ENCODE measurements at places on chromosomes 6 and 20.
A peak's percentile ranks its signal among the peaks of the same experiment; 100 is the strongest.

DNA sequence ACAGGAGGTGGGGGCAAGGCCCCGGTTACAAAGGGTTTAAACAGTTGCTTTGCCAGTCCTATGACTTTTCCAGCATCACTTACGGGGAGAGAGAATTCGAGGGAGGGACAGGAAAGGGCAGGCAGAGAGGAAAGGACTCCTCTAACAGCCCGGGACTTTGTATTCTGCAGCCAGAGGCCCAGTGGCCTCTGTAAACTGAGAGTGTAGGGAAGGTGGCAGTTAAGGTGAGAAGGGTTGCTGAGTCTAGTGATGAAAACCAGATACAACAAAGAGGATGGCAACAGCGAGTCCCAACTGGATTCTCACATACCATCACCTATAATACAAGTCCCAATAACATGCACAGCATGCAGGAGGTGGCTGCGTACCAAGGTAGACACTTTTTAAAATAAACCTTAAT, 13.5 kb downstream of the PLAGL2 start:
- no peak for DNase-seq

- DNase-seq = no peak
These were observed 74.9 kb downstream of the FOXO3 start for GRCh38 chr6:108635505-108636226.

DNA sequence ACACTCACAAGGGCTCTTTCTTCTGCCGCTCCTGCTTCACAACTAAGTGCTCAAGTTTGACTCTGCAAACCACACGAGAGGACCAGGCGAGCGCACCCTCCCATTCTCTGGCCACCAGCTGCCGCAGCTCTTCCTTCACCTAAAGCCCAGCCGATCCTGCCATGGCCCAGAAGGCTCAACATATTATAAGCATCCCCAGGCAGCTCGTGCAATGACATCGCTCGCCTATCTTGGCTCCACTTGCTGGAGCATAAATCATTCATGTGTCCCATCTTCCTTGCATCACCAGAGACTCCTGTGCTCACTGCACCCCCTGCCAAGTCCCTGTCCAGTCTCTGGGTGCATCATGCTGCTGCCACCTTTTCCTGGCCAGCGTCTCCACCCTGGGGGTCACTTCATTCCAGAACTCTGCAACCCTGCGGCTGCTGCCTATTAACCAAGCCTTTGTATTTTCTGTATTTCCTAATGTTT, 59.0 kb downstream of the PSMG4 start:
- DNase-seq = no peak

DNA sequence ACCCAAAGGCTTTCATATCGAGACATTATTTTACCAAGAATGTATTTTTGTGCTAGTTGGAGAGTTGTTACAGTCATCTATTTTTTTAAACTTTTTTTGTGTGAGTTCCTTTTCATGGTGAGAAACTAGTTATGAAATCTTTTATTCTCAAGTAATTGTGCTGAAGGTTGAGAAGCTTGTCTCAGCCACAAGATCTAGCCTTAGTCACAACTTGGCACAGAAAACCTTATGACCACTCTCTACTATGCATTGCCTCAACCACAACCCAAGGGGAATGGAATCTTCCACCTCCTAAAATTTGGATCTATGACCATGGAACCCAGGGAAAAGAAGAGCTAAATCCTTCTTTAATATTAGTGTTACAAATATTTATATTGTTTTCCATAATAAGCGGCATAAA, 58.5 kb downstream of the HS3ST5 start:
- DNase-seq = no peak

DNA sequence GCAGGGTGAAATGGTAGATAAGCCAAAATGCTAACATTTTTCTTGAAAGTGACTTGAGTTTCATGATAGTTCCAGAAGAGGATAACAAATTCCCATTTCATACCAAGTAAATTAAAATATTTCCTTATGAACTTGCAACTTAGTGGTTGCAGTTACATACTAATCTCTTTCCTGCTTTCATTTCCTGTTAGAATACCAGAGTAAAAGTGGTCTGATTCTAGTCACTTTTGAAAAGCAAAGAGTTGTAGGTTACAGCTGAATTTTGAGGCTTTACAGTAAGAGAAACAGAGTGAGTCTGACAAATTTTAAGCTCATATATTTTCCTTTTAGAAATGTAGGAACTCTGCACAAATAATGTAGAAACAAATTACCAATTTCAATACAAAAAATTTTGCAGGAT, 117.4 kb downstream of the ZFAND3 start:
- DNase-seq = no peak

DNA sequence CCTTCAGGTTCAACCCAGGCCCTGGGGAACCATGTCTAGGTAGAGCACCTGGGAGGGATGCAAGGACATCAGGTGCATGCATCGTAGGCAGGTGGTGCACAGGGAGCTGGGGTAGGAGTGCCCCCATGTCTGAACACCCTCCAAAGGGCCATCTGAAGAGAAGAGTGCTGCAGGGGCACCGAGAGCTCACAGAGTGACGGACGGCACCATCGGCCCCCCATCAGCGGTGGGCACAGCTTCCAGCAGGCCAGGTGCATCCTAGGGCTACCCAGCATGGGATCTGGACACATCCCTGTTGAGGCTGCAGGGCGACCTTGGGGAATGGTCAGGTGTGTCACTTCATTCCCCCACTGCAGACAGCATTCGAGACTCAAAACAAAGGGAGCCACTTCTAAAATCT, 138.3 kb upstream of the CDH4 start:
- DNase-seq = no peak

GRCh38 chr6:96391776-96392360, 129.7 kb upstream of the UFL1 start:
- DNase-seq = no peak

DNA sequence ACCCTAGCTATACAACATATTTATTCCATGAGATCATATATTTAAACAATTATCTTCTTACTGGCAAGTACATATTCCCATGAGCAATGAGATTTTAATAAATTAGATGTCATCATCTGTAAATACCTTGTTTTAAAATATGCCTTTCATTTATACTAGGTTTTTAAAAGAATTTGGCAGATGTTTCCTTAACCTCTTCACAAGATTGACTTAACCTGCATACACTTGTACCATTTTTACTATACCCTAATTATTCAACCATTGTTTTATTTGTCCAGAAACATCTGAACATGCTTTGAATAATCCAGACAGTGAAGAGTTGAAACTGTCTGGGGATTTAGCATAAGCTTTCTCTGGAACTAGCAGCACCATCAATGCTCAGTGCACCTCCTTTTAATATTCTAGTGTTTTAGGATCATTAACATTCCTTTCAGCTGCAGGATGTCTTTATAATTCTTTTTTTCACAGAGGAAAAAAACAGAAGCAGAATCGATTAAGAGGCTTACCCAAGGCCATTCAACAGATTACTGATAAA, 188.0 kb upstream of the TENT5A start:
- DNase-seq = no peak

- no peak for DNase-seq
These were observed 1034.9 kb downstream of the EYS start for GRCh38 chr6:64672131-64672530.

GRCh38 chr20:57106030-57106682, 160.3 kb downstream of the BMP7 start:
- DNase-seq = no peak

DNA sequence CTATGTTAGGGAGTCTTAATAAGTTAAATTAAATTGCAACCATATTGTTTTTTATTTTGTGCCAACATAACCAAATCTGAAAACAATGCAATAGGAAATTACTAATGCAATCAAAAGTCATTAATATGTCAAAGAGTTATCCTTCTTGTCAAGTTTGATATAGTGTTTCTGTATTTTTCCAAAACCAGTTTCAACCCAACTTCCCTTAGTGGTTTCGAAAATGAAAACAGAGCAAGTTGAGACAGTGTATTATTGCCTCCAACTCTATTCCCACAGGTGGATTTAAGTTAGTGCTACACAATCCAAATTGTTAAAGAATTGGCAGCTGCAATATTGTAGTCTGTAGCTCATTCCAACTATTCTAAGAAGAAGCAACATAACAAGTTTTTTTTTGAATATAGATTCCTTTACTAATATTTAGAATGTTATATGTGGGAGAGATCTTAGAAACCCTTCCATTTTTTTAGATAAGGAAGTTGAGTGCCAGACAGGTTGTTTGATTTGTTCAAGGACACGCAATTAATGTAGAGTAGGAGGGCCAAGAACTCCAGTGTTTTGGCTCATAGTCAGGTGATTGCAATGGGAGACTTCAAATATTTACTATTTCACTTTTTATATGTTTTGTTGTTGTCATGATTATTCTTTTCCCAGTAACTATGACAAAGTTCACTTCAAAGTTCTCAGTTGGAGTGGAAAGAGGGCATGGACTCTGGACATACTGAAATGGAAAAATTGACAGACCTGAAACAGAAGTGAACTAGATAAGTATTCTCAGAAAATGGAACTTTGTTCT, 282.4 kb upstream of the HSF2 start:
- no peak for DNase-seq

GRCh38 chr6:10719296-10719963, 3.4 kb upstream of the TMEM14C start:
- DNase-seq = no peak

DNA sequence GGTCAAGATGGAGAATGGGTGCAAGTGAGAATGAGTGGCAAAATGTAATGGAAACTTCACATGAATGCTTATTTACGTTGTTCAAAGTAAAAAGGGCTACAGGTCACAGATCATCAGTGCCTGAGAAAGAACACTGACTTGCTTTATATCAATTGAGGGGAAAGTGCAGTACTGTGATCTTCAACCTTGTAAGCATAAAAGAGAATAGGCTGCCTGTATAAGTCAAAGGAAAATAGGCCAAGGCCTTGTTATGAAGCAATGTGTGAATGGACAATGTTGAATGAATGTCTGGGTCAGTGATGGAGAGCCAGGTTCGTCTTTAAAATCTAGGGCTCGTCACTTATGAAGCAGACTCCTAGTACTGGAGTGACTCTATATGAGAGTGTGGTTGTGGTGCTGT, 158.6 kb upstream of the NT5E start:
- DNase-seq = no peak

- no peak for DNase-seq
These were observed 47.9 kb downstream of the GNAS start for GRCh38 chr20:58900397-58900796.

- DNase-seq = no peak
These were observed 84.6 kb downstream of the TRDN start for GRCh38 chr6:123551939-123552707.

GRCh38 chr6:34986845-34987246, 97.8 kb downstream of the ANKS1A start:
- peak; percentile 45 for DNase-seq

- DNase-seq = no peak
These were observed 120.5 kb downstream of the HIVEP1 start for GRCh38 chr6:12132351-12133222.

GRCh38 chr6:93341900-93342613, 77.3 kb downstream of the EPHA7 start:
- no peak for DNase-seq

- DNase-seq = no peak
These were observed 275.7 kb upstream of the STXBP5 start for GRCh38 chr6:146928503-146928902.

- no peak for DNase-seq
These were observed 38.1 kb upstream of the NOX3 start for GRCh38 chr6:155493694-155494143.

DNA sequence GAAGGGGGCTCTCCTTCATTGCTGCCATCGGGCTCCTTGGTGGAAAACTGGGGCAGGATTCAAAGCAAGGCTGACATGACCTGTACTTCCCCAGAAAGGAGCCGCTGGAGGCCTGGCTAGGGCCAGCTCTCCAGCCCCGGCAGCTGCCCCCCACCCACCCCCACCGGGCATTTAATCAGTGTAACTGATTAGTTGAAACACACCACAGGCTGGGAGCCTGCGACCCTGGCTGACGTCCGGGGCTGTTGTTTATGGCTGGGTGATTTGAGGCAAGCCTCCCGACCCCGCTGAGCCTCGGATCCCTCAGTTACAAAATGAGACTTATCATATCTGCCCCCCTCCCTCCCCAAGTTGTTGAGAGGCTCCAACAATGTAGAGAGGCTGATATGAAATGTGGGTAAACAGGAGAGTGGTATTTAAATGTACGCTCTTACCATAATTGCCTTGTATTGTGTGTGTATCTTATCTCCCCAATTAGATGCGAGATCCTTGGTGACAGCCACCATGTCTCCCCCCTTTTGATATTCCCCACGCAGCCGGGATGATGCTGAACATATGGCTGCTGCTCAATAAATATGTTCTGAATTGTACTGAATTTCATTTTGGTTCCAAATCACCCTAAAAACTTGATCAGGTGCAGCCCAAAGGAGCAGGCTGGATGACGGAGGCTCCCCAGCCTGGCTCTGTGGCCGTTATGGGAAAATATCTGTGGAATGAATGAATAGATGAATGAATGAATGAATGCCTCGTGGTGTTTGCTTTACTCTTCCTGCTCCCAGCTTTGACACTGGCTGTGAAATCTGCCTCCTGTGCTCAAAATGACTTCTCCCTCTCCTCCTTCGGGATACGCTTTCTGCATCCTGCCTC, 31.8 kb upstream of the APCDD1L start:
- no peak for DNase-seq

DNA sequence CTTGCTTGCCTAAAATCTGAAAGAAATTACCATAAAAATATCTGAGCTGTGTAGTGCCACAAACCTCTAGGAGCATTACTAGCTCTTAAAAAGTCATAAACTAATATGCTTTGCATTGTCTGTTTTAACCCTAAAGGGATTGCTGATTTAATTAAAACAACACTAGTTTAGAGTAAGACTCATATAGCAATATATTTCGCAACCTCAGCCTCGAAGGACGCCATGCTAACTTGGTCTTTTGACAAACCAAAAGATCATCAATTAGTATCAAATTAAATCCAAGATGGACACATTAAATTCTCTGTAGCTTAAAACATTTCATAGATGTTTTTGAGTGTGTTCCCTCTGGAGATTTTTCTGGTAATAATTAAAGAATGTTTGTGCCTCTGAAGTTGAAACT, 74.8 kb upstream of the KCNQ5 start:
- no peak for DNase-seq

GRCh38 chr6:159053781-159054398, 9.1 kb upstream of the TAGAP start:
- DNase-seq = no peak

GRCh38 chr20:43525021-43525420, 17.5 kb downstream of the L3MBTL1 start:
- DNase-seq = no peak

DNA sequence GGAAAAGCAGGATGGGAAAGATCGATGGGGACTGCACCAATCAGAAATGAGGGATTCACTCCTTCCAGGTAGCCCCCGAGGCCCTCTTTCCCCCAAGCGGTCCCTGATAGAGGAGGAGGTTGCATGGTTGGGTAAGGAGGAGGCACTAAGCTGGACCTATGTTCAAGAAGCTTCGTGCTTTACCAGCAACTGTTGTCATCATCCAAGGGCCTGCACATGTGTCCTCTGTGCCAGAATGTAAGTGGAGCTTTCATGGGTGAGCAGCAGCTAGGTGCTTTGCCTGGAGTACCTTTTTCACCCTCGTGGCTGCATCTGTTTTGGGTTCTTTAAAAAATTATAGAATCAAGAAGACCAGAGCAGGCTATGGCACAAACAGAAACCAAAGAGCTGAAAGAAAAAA, 54.0 kb downstream of the GMPR start:
- no peak for DNase-seq
